ENCODE measurements at places on chromosomes 6 and 20. TPM values are rescaled to one million over a fixed set of nuclear protein-coding genes. Genes with fewer than 3 reads are reported as not detected.

DNA sequence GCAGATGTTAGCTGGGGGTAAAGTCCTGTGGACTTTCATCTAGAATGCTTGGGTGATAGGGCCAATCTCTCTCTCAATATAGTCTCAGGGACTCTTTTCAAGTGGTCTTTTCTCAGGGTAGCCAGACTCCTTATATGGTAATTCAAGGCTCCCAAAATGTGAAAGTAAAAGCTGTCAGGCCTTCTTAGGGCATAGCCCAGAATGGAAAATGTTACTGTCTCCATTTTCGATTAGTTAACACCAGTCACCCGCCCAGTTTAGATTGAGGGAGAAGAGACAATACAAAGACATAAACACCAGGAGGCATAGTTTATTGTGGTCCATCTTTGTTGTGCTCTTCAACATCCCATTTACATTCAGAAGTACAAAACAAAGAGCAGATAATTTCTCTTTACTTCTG lies 295.8 kb downstream of the EPHA7 start:
- no peaks in the 10 kb centered on the region for H3K36me3 ChIP-seq
- no peak overlapping the region for H3K4me3 ChIP-seq
- no peak for DNase-seq
- H3K4me1 ChIP-seq: no peaks in the 10 kb centered on the region
- no peaks in the 10 kb centered on the region for H3K27me3 ChIP-seq
- H3K27ac ChIP-seq: no peak overlapping the region

- no peaks in the 10 kb centered on the region for H3K4me1 ChIP-seq
- H3K27ac ChIP-seq: no peak overlapping the region
- no peak for DNase-seq
Observed at GRCh38 chr20:4875578-4876067, 125.7 kb downstream of the SLC23A2 start.

- H3K4me3 ChIP-seq: no peak overlapping the region
- H3K36me3 ChIP-seq: no peaks in the 10 kb centered on the region
- H3K27me3 ChIP-seq: no peaks in the 10 kb centered on the region
- no peak for DNase-seq
- no peaks in the 10 kb centered on the region for H3K4me1 ChIP-seq
Observed at GRCh38 chr6:112691289-112691688, 344.2 kb downstream of the RFPL4B start.

DNA sequence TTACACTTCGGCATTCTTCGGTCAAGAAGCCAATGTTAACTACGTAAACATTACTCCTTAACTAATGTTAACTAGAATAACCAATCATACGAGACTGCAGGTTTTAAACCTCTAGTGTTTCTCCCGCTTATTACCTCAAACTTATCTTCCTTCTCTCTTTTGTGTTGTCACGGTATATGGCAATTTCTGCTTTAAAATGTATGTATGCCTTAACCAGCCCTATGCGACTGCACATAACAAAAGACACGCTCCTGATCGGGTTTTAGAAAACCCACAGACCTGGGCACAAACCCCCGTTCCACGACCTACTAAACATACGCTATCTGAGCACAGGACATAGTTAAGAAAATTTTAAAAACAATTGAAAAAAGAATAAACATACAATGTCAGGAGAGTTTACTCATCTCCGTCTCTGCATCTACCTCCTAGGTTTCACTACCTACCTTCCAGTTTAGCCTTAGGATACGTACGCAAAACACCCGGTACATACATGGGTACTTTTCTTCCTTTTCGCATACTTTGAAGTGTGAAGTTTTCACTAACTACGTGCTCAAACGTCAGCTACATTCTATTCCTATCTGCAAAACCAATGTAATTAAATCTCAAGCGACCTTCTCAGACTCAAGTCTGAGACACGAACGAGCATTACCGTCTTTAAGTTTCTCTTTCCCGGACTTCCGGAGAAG lies 1.1 kb downstream of the CD164 start:
- DNase-seq: no peak
- H3K4me1 ChIP-seq: peaks cover 2% of the 10 kb centered on the region
- peak overlapping the region; percentile 52 for H3K4me3 ChIP-seq
- no peaks in the 10 kb centered on the region for H3K27me3 ChIP-seq

DNA sequence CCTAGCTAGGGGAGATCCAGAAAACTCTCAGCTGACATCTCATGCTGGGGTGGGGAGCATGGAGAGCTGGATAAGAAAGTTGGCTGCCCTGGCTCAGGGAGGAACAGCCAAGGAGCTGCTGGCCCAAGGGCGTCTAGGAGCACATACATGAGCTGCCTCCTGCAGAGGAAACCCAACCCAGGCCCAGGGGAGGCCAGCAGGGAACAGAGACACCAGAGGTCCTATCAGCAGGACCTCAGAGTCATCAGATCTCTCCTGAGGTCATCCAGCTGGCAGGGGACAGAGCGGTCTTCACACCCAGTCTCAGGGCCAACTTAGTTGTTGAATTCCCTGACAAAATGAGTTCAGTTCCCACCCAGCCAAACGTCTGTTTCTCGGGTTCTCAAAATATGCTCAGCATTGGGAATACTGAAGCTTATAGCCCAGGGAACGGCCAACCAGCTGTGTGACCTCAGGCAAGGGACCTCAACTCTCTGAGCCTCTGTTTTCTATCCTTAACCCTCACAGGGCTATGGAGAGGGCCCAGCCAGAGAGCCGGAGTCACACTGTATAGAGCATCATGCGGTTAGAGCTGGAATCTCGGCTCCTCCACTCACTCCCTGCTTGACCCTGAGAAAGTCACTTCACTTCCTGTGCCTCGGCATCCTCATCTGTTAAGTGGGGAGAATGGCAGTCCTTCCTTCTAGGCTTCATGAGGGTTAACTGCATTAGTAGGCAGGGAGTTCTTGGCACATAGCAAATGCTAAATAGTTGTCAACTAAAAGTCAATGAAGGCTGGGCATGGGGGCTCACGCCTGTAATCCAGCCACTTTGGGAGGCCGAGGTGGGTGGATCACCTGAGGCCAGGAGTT lies 13.8 kb downstream of the ADA start:
- H3K4me3 ChIP-seq: no peak overlapping the region
- H3K27me3 ChIP-seq: no peaks in the 10 kb centered on the region

DNA sequence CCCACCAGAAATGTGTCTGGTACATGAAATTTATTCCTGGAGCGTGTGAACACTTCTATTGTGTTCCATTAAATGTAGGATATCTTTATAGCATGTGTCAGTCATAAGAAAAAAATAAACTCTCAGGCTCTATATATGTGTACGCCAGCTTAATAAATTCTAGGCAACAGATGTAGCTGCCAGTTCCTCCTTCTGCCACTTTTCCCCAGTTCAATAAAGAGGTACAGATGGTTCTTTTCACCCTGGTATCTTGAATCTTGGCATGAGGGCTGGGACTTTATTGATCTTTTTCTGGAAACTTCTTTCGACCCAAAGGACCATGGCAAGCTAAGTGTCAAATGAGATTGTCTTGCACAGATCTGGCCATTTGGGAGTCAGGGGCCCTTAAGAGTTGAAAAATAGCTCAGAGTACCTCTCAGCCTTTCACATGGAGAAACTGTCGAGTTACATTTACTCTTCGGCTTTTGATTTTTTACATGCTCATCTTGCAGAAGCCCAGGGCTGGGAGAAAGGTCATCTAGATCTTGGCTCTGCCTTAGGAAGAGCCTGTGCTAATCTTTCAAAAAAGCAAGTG lies 240.9 kb downstream of the DOK5 start:
- H3K27ac ChIP-seq: no peak overlapping the region
- no peaks in the 10 kb centered on the region for H3K36me3 ChIP-seq
- H3K4me3 ChIP-seq: no peak overlapping the region
- H3K4me1 ChIP-seq: no peaks in the 10 kb centered on the region

DNA sequence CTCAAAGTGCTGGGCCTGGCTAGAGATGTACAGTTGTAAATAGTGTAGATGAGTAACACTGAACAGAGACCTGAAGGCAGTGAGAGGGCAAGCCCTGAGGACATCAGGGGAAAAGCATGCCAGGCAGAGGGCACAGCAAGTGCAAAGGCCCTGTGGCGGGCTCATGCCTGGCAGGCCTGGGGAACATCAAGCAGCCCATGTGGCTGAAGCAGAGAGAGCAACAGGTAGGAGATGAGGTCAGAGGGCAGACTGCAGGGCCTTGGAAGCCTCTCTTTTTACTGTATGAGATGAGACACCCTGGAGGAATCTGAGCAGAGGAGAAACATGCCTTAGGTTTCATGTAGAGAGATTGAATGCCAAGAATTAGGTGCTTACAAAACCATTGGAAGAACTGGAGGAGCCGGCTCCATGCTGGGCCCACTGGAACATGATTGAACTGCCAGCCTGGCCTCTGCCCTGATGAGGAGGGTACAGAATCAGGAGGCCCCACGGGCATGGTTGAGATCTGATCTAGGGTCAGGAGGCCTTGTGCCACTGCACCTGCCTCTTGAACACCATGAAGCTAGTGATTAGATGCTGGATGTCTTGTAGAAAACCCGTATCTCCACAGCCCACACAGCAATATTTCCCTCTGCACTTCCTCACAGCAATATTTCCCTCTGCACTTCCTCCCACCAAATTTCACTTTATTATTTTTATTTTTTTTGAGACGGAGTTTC lies 5.9 kb upstream of the HMGA1 start:
- no peaks in the 10 kb centered on the region for H3K4me1 ChIP-seq
- DNase-seq: peak; percentile 35
- no peak overlapping the region for H3K27ac ChIP-seq

GRCh38 chr6:89214197-89214596 lies 3.0 kb downstream of the GABRR1 start:
- DNase-seq: no peak
- no peaks in the 10 kb centered on the region for H3K36me3 ChIP-seq
- no peaks in the 10 kb centered on the region for H3K4me1 ChIP-seq
- no peak overlapping the region for H3K27ac ChIP-seq

DNA sequence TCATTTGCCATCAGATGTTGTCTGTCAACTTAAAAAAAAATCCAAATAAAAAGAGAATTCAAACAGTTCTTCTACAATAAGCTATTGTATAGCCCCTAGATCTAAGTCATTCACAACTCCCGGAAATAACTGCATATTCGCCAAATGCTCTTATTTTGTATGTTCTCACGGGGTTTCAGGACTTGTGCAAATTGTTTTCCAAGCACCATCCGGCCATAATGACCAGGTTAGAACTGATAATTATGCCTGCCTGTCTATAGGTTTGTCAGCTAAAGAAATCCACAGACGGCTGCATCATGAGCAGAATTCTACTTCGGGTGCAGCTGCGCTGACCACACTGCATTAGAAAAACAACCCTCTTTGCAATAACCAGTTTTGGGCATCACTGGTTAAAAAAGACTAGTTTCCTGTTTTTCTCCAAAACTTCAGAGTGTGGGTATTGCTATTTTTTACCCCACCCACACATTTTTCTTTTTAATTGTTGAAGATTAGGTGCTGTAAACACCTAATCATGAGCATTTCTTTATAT lies 87.7 kb downstream of the HIVEP2 start:
- H3K4me1 ChIP-seq: no peaks in the 10 kb centered on the region
- no peak for DNase-seq
- H3K27me3 ChIP-seq: no peaks in the 10 kb centered on the region
- no peak overlapping the region for H3K4me3 ChIP-seq
- H3K36me3 ChIP-seq: no peaks in the 10 kb centered on the region
- no peak overlapping the region for H3K27ac ChIP-seq

- H3K27me3 ChIP-seq: no peaks in the 10 kb centered on the region
- no peak overlapping the region for H3K27ac ChIP-seq
- no peak for DNase-seq
- no peak overlapping the region for H3K4me3 ChIP-seq
Observed at GRCh38 chr6:132666118-132666517, 7.1 kb upstream of the TAAR1 start.

- H3K27ac ChIP-seq: no peak overlapping the region
- peak; percentile 22 for DNase-seq
- H3K4me3 ChIP-seq: no peak overlapping the region
- no peaks in the 10 kb centered on the region for H3K27me3 ChIP-seq
Observed at GRCh38 chr6:3377536-3378397, 79.1 kb downstream of the SLC22A23 start.

DNA sequence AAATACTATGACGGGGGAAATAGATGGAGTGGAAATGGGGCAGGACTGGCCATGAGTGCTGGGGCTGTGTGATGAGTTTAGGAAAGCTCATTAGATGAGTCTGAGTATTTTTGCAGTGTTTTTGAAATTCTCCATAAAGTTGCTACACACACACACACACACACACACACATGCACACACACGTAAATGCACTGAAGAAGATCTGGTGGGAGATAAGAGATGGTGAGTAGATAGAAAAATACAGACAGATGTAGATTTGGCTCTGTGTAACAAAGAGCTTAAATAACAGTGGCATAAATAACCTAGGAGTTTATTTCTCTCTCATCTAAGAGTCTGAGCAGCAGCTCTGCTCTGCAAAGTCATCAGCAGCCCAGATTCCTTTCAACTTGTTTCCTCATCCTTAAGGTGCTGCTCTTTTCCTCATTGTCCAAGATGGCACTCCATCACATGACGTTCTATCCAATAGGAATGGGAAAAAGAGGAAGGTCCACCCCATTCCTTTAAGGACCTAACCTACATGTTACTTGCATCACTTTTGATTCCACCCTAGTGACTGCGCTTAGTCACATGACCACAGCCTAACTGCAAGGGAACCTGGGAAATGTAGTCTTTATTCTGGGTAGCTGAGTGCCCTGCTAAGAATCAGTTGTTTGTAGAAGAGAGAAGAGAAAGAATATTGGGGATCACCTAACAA lies 76.4 kb downstream of the EYA2 start:
- no peaks in the 10 kb centered on the region for H3K36me3 ChIP-seq
- no peak for DNase-seq
- H3K4me3 ChIP-seq: no peak overlapping the region

DNA sequence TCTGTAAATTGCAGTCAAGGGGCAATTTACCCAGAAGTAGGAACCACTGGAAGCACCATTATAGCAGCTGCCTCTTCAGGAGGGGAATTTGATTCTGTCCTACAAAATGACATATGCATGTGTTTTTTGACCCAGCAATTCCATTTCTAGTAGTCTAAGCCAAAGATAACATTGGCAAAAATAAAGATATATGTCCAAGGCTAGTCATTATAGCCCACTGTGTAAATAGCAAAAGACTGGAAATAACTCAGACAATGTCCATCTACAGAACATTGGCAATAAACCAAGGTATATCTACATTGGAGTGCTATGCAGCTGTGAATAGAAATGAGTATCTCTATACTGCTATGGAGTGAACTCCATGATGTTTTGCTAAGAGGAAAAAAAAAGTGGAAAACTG lies 12.5 kb upstream of the PANK2 start:
- no peak overlapping the region for H3K27ac ChIP-seq
- no peak for DNase-seq
- H3K36me3 ChIP-seq: peaks cover 4% of the 10 kb centered on the region
- H3K27me3 ChIP-seq: no peaks in the 10 kb centered on the region
- H3K4me1 ChIP-seq: no peaks in the 10 kb centered on the region

GRCh38 chr6:110493253-110493800 lies 16.9 kb upstream of the SLC22A16 start:
- H3K27ac ChIP-seq: no peak overlapping the region
- DNase-seq: no peak
- H3K36me3 ChIP-seq: no peaks in the 10 kb centered on the region

INSM1 gene
- total RNA-seq: not detected

IRF4 gene
- 1.6 TPM for total RNA-seq

TBX18 gene
- total RNA-seq: 75.2 TPM
